ENCODE measurements at places on chromosomes 1 and 21. TPM values are rescaled to one million over a fixed set of nuclear protein-coding genes. Genes with fewer than 3 reads are reported as not detected.

GRCh38 chr1:192620071-192620635 lies 15.8 kb upstream of the RGS13 start:
- H3K4me3 ChIP-seq = no peak overlapping the region
- no peak for DNase-seq
- H3K27me3 ChIP-seq = no peaks in the 10 kb centered on the region
- no peak overlapping the region for H3K27ac ChIP-seq
- no peaks in the 10 kb centered on the region for H3K36me3 ChIP-seq
- no peaks in the 10 kb centered on the region for H3K4me1 ChIP-seq

The SELP gene
- total RNA-seq = not detected

The ZNF683 gene
- total RNA-seq = not detected

DNA sequence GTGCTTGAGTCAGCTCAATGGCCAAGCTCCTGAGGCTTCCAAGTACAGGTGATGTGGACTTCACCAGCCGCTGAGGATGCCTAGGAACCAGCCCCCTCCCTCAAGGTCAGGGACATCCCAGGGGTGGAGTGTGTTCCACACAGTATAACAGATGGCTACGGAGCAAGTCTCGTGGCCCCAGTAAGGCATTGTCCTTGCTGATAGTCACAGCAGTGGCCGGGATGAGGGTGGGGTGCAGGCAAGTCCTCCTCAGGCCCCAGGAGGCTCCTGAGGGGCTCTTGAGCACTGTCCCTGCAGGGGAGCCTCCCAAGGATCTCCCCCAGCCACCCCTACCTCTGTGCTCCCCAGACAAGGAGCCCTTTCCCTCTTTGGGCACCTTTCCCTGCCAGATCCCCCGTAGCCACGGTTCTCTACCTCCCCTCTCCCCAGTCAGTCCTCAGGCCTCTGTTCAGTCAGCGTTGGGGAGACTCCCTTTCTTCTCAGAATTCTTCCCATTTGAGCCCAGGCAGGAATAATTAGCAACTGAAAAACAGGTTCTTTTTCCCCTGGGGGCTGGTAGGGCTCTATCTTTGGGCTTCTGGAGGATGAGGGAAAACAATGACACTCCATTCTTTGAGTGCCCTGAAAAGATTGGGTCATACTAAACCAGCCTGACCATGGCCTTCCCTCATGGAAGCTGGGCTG lies 7.1 kb upstream of the THEM5 start:
- H3K27ac ChIP-seq = no peak overlapping the region
- no peaks in the 10 kb centered on the region for H3K27me3 ChIP-seq
- DNase-seq = no peak
- peaks cover 10% of the 10 kb centered on the region for H3K36me3 ChIP-seq
- H3K4me3 ChIP-seq = no peak overlapping the region
- peaks cover 40% of the 10 kb centered on the region for H3K4me1 ChIP-seq

GRCh38 chr1:155740995-155741394 lies 52.1 kb downstream of the DAP3 start:
- H3K4me1 ChIP-seq = no peaks in the 10 kb centered on the region
- no peak overlapping the region for H3K27ac ChIP-seq
- H3K36me3 ChIP-seq = peaks cover 40% of the 10 kb centered on the region
- H3K27me3 ChIP-seq = no peaks in the 10 kb centered on the region
- no peak overlapping the region for H3K4me3 ChIP-seq
- DNase-seq = no peak

The ERVH48-1 gene
- not detected for total RNA-seq

The SMIM34 gene
- not detected for total RNA-seq

DNA sequence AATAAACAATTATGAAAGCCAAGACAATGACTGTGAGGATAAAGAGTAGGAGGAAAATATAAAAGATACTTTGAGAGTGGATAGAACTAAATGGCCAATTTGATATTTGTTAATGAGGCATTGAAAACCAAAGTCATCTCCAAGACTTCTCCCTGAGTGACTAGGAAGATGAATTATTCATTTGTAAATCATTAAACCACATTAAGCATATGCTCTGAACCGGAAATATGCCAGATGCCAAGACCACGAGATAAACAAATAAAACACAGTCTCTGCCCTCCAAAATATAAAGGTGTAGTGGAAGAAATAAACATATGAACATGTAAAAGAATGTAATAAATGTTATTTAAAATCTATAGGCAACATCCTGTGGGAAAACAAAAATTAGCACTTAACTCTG lies 78.8 kb downstream of the MRPL39 start:
- no peak overlapping the region for H3K27ac ChIP-seq
- H3K4me3 ChIP-seq = no peak overlapping the region
- no peaks in the 10 kb centered on the region for H3K4me1 ChIP-seq
- no peaks in the 10 kb centered on the region for H3K27me3 ChIP-seq

The CSF3R gene
- total RNA-seq = not detected

DNA sequence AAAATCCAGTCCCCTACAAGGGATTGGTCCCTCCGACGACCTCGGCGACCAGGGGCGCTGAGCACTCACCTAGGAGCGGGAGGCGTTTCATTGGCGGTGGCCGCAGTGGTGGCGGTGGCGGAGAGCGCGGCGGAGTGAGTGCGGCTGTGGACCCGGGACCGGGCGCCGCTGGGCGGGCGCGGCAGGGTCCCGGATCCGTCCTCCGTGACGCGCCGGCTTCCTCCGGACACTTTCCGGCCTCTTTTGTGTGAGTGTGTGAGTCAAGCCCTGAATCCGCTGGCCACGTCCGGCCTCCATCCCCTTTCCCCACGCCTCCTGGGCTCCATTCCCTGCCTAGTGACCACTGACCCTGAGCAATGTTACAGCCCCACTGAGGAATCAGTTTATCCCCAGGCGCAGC lies at the start of gene ADGRL4:
TSS of gene ADGRL4 (minus strand) at position 167 of the 400 bp plus-strand sequence. CDS start at position 91, 76 bp downstream.
- DNase-seq = no peak
- no peaks in the 10 kb centered on the region for H3K27me3 ChIP-seq
- no peak within 1 kb of the TSS for H3K27ac ChIP-seq
- no peaks in the 10 kb centered on the region for H3K36me3 ChIP-seq
- no peaks in the 10 kb centered on the region for H3K4me1 ChIP-seq

GRCh38 chr1:216310776-216311175 lies 112.5 kb downstream of the USH2A start:
- no peaks in the 10 kb centered on the region for H3K4me1 ChIP-seq
- peak; percentile 75 for DNase-seq
- H3K27ac ChIP-seq = no peak overlapping the region
- peaks cover 77% of the 10 kb centered on the region for H3K27me3 ChIP-seq
- H3K36me3 ChIP-seq = no peaks in the 10 kb centered on the region
- H3K4me3 ChIP-seq = no peak overlapping the region

GRCh38 chr1:59885160-59885832 lies 41.3 kb downstream of the CYP2J2 start:
- peaks cover 7% of the 10 kb centered on the region for H3K27me3 ChIP-seq
- no peaks in the 10 kb centered on the region for H3K4me1 ChIP-seq
- DNase-seq = no peak
- no peak overlapping the region for H3K27ac ChIP-seq
- H3K36me3 ChIP-seq = no peaks in the 10 kb centered on the region
- H3K4me3 ChIP-seq = no peak overlapping the region

- H3K36me3 ChIP-seq = no peaks in the 10 kb centered on the region
- H3K4me1 ChIP-seq = peaks cover 14% of the 10 kb centered on the region
- H3K4me3 ChIP-seq = no peak overlapping the region
These were observed 211.3 kb downstream of the ZNF326 start for GRCh38 chr1:90206260-90206659.

GRCh38 chr1:184624626-184625025 lies 130.0 kb downstream of the EDEM3 start:
- H3K27me3 ChIP-seq = no peaks in the 10 kb centered on the region
- peaks cover 15% of the 10 kb centered on the region for H3K36me3 ChIP-seq
- peak overlapping the region; percentile 74 for H3K27ac ChIP-seq
- H3K4me3 ChIP-seq = peak overlapping the region; percentile 52
- DNase-seq = peak; percentile 83

The HSD3B1 gene
- total RNA-seq = not detected

DNA sequence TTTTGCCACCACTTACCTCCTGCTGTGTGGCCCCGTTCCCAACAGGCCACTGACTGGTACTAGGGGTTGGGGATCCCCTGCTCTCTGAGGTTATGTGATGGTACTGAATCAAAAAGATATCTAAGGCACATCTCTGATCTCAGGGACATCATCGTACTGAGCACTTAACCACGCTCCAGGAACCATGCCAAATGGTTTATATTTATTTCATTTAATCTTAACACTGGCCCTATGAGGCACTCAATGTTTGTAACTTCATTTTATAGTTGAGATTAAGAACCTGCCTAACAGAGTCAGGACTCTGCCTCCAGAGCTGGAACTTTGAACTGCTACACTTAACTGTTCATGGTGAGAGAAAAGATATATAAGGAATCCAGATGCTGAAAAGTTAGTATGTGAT lies 98.0 kb upstream of the HP1BP3 start:
- H3K27ac ChIP-seq = peak overlapping the region; percentile 94
- no peak overlapping the region for H3K4me3 ChIP-seq
- H3K4me1 ChIP-seq = peaks cover 14% of the 10 kb centered on the region
- peaks cover 35% of the 10 kb centered on the region for H3K36me3 ChIP-seq

The SUSD4 gene
- 0.42 TPM for total RNA-seq

- peaks cover 9% of the 10 kb centered on the region for H3K4me1 ChIP-seq
- H3K27me3 ChIP-seq = peaks cover 47% of the 10 kb centered on the region
- H3K27ac ChIP-seq = no peak overlapping the region
These were observed 61.7 kb downstream of the LGR6 start for GRCh38 chr1:202255343-202255742.

DNA sequence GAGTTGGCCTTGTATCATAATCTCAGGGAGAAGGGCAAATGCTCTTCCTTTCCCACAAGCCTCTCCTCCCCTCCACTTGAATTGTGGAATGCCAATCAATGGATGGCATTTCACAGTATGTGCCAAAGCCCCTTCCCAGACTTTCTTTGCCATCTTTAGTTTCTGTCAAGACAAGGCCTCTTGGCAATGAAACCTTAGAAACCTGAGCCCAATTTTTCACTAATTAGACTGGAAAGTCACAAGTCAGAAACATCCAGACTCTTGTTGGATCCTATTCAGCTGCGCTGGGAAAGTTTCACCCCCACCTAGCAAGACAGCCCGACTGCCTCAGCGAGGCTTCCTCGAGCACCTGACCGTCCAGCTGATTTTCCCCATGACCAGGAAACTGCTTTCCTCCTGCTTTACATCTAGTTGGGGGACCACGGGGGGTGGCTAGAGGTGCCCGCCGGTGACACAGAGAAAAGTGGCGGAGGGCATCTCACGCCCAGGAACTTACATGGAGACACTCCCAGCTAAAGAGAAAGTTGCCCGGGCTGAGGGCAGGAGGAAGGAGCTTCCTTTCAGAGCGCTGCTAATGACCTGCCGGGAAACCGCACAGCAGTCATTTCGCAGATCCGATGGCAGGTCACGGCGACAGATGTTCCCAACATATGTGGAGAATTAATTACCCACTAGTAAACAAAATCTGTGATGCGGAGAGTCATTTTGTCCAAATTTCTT lies 302.6 kb upstream of the RRP15 start:
- H3K4me1 ChIP-seq = no peaks in the 10 kb centered on the region
- DNase-seq = no peak
- peaks cover 26% of the 10 kb centered on the region for H3K27me3 ChIP-seq
- no peak overlapping the region for H3K4me3 ChIP-seq
- H3K36me3 ChIP-seq = no peaks in the 10 kb centered on the region

GRCh38 chr1:229913489-229913888 lies 153.5 kb upstream of the GALNT2 start:
- H3K4me3 ChIP-seq = no peak overlapping the region
- H3K4me1 ChIP-seq = no peaks in the 10 kb centered on the region
- no peak overlapping the region for H3K27ac ChIP-seq
- H3K27me3 ChIP-seq = peaks cover 10% of the 10 kb centered on the region

- no peaks in the 10 kb centered on the region for H3K36me3 ChIP-seq
- H3K4me1 ChIP-seq = no peaks in the 10 kb centered on the region
- no peak overlapping the region for H3K4me3 ChIP-seq
- no peak overlapping the region for H3K27ac ChIP-seq
- DNase-seq = no peak
These were observed 109.3 kb upstream of the SPATA6 start for GRCh38 chr1:48581270-48581669.

The PIGV gene
- total RNA-seq = 13.3 TPM

- no peak overlapping the region for H3K27ac ChIP-seq
- H3K36me3 ChIP-seq = no peaks in the 10 kb centered on the region
- H3K4me1 ChIP-seq = peaks cover 16% of the 10 kb centered on the region
- no peak for DNase-seq
- no peak overlapping the region for H3K4me3 ChIP-seq
These were observed 58.6 kb downstream of the ADARB1 start for GRCh38 chr21:45132841-45133573.

GRCh38 chr1:192789871-192790270 lies 19.0 kb upstream of the RGS2 start:
- no peak overlapping the region for H3K4me3 ChIP-seq
- no peak overlapping the region for H3K27ac ChIP-seq
- H3K36me3 ChIP-seq = no peaks in the 10 kb centered on the region
- no peaks in the 10 kb centered on the region for H3K4me1 ChIP-seq
- DNase-seq = no peak

The SMCP gene
- not detected for total RNA-seq

GRCh38 chr1:232487236-232487635 lies 142.7 kb downstream of the SIPA1L2 start:
- H3K4me1 ChIP-seq = peaks cover 15% of the 10 kb centered on the region
- H3K27ac ChIP-seq = peak overlapping the region; percentile 92
- H3K36me3 ChIP-seq = peaks cover 45% of the 10 kb centered on the region
- H3K27me3 ChIP-seq = no peaks in the 10 kb centered on the region
- no peak overlapping the region for H3K4me3 ChIP-seq
- DNase-seq = no peak

GRCh38 chr1:9426291-9426711 lies 113.0 kb upstream of the SLC25A33 start:
- peaks cover 18% of the 10 kb centered on the region for H3K27me3 ChIP-seq
- peak overlapping the region; percentile 23 for H3K27ac ChIP-seq
- H3K36me3 ChIP-seq = no peaks in the 10 kb centered on the region
- peaks cover 17% of the 10 kb centered on the region for H3K4me1 ChIP-seq

GRCh38 chr21:46116189-46116775 lies 18.4 kb downstream of the COL6A2 start:
- H3K4me1 ChIP-seq = peaks cover 5% of the 10 kb centered on the region
- H3K27me3 ChIP-seq = no peaks in the 10 kb centered on the region
- H3K27ac ChIP-seq = no peak overlapping the region
- no peak overlapping the region for H3K4me3 ChIP-seq

DNA sequence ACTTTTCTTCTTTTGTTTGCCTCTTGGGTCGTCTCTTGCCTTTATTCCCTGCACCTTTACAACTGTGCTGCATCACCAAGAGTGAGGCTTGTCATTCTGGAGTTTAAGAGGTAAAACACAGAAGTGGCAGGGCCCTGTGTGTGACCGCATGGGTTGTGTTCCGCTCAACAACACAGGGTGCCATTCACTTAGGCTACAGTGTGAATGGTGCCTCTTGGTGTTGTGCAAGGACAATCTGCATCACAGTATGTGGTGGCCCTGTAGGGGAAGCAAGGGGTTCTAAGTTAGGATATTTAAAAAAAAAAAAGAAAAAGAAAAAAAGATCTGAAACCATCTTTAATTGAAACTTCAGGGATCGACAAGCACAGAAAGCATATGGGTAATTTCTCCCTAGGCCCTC lies 38.2 kb downstream of the BRINP2 start:
- H3K4me3 ChIP-seq = no peak overlapping the region
- DNase-seq = no peak
- H3K27me3 ChIP-seq = no peaks in the 10 kb centered on the region
- H3K27ac ChIP-seq = peak overlapping the region; percentile 52
- H3K36me3 ChIP-seq = no peaks in the 10 kb centered on the region

GRCh38 chr1:180930687-180931086 lies 18.0 kb downstream of the KIAA1614 start:
- no peaks in the 10 kb centered on the region for H3K36me3 ChIP-seq
- H3K4me3 ChIP-seq = no peak overlapping the region
- H3K27ac ChIP-seq = no peak overlapping the region

The TRAF3IP3 gene
- not detected for total RNA-seq

- H3K27ac ChIP-seq = no peak overlapping the region
- no peaks in the 10 kb centered on the region for H3K4me1 ChIP-seq
- no peaks in the 10 kb centered on the region for H3K27me3 ChIP-seq
These were observed 44.7 kb upstream of the PAXBP1 start for GRCh38 chr21:32816261-32816660.
